ENCODE measurements at places on chromosomes 3 and 15. TPM values are rescaled to one million over a fixed set of nuclear protein-coding genes. Genes with fewer than 3 reads are reported as not detected.

Gene CSPG5
- 0.26 TPM for total RNA-seq

Gene GABRA5
- total RNA-seq, result not detected

Gene SYNM
- total RNA-seq, result 0.26 TPM

Gene SLC22A14
- 0.64 TPM for total RNA-seq

Gene C15orf62
- 1.8 TPM for total RNA-seq

Gene RYR3
- under 0.01 TPM for total RNA-seq

Gene SNURF
- total RNA-seq, result 4.7 TPM

Gene PCCB
- total RNA-seq, result 56.7 TPM

Gene GPR87
- 64.5 TPM for total RNA-seq

Gene GPR62
- not detected for total RNA-seq
